Gastroesophageal sphincter (tissue), 4 donors: ENCODE measurements at places on chromosomes 7 and 10. TPM values are rescaled to one million over a fixed set of nuclear protein-coding genes. Genes with fewer than 3 reads are reported as not detected.

Gene COPS6
- 83.6 TPM for total RNA-seq

DNA sequence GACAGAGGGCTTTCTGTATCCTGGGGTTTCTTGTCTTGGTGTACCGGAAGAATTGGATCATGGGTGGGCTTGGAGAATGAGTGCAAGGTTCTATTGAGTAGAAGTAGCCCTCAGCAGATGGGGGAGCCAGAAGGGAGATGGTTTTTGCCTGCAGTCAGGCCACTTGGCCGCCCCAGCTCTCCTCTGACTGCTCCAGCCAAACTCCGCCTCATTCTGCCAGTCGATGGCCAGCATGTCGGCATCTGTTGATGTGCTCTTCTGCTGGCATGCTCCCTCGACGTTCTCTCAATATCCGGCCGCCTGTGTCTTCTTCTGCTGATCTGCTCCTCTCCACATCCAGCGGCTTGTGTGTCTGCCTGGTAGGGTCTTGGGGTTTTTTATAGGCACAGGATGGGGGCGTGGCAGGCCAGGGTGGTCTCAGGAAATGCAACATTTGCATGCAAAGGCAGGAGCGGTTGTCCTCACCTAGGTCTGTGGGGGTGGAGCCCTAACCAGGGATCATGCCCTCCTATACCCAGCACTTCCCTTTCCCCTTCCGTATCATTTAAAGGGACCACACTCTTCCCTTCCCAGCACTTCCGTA, 40.2 kb upstream of the TNS3 start:
- no peak for ATAC-seq

Gene TSPAN15
- 58.4 TPM for total RNA-seq

GRCh38 chr7:70000737-70001348, 402.6 kb downstream of the AUTS2 start:
- no peak for ATAC-seq

- no peak for ATAC-seq
Observed at GRCh38 chr10:35892526-35892925, 250.4 kb upstream of the FZD8 start.

GRCh38 chr7:136030867-136031318, 53.7 kb upstream of the MTPN start:
- ATAC-seq: no peak

DNA sequence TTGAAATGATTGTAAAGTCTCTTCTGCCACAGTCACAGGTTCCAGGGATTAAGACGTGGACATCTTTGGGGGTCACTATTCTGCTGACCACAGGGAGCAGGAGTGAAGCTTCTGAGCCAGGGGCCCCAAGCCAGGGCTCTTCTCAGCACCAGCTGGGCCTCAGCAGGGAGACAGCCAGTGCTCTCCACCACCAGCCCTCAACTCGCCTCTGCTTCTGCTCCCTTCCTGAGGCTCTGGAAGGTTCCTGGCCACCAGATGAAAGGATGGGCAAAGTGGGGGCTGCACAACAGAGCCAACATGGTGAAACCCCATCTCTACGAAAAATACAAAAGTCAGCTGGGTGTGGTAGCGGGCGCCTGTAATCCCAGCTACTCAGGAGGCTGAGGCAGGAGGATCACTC, 11.2 kb upstream of the CRYGN start:
- no peak for ATAC-seq
